ENCODE measurements at places on chromosomes 2 and 18. TPM values are rescaled to one million over a fixed set of nuclear protein-coding genes. Genes with fewer than 3 reads are reported as not detected.
A peak's percentile ranks its signal among the peaks of the same experiment; 100 is the strongest.

The SERPINB10 gene
- not detected for total RNA-seq

The RFX8 gene
- not detected for total RNA-seq

The COL4A4 gene
- total RNA-seq = under 0.01 TPM

The UGT1A3 gene
- not detected for total RNA-seq

The LIMS4 gene
- total RNA-seq = 47.8 TPM

The KLHL30 gene
- total RNA-seq = not detected

The TCF7L1 gene
- 7.5 TPM for total RNA-seq

The RESP18 gene
- not detected for total RNA-seq

GRCh38 chr2:168030862-168031624 is 216.4 kb downstream of the STK39 start:
- DNase-seq = no peak

- no peak for DNase-seq
Measured at GRCh38 chr2:11407413-11407812, 58.5 kb downstream of the E2F6 start.

GRCh38 chr2:122366427-122366826 is 611.0 kb downstream of the TSN start:
- DNase-seq = no peak

GRCh38 chr18:79905389-79905911 is 46.0 kb downstream of the SLC66A2 start:
- no peak for DNase-seq

DNA sequence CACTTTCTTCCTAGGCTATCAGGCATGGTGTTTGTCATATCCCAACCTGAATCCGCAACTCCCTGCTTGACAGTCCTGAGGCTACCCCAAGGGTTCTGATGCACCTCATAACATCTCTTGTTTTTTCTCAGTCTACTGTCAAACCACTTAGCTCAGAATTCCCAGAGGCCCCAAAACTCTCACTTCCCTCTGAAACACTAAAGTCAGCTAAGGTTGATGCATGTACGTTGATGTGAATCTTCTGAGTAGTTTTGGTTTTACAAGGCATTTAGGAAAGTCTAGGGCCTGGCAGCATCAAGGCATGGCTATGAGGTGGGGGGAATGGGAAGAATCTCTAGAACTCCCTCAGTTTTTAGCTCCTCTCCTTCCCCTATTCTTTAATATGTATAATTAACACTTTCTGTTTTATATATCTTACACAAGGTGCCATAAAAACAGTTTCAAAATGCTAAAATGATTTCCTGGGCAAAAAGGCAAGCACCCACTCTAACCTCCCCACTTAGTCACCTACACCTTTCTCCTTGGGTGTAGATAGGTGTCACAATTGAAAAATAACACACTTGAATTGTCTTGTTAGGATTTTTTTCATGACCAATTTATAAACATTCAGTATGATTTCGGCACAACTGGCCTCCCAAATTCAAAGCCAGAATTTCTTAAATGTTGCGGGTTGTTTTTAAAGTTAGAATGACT is 71.4 kb upstream of the TANK start:
- DNase-seq = no peak

DNA sequence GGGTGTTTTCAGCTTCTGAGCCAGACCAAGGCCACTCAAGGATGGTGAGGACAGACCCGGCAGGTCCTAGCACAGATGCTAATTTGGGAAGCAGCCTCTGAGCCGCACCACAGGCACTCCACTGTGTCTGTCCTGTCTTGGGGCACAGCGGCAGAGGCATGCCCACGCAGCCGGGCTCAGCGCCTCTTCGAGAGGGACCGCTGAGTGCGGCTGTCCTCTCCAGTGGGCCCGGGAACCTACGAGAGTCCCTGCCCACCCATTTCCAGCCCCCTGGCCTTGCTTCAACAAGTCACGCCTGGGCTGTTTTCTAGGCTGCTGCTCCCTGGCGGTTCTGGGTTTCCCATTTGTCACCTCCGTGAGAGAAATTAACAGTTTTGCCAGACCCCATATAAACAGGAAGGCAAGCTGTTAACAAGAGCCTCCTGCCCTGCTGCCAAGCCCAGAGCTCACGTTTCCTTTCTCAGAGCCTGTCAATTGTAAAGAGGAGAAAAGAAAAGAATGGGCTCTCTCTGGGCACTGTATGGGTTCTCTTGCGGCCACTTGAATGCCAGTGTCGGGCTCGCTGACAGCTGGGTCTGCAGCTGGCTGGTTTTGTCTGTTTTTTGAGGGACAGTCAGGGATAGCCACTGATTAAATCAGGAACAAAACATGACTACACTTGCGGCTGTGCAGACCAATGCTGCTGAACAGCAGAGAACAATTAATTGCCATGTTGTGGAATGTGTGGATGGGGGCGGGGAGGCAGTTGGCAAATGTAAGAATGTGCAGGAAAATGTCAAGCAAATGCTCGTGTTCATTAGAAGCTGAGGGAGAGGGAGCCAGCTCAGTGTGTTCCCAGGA is 30.6 kb downstream of the TMEM17 start:
- DNase-seq = peak; percentile 88

DNA sequence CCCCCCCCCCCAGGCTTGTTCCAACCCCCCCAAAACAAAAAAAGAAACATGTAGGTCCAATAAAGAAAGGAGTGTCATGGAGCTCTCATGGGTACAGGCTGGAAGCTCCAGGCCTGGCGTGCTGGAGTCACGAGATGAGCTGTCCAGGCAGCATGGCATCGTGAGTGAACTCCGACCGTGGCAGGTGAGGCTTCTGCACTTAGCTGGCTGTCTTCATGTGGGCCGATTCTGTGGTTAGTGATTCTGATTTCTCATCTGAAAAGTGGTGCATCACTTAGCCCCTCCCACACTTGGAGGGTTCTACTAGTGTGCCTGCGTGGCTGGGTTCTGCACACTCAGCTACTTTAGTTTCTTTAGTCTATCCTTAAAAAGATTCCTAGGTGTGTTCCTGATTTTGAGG is 126.4 kb upstream of the MGAT5 start:
- DNase-seq = no peak

DNA sequence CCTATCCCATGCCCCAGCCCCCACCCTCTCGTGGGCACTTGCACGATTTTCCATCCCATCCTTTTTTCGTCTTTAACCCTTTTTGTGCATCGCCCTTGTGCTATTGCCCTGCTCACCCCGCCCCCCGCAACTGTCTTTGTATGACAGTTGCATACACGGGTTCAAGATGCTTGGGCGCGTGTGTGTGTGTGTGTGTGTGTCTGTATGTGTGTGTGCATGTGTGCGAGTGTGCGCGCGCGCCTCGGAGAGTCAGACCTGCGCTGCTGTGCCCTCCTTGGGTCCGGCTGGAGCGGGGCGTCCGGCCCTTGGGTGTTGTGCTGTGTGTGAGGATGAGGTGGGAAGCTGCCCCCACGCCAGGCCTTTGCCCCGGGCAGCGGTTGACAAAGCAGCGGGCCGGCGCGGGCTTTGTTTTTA is 230.7 kb downstream of the HAUS1 start:
- DNase-seq = no peak

- no peak for DNase-seq
Measured at GRCh38 chr2:44548221-44549098, 186.7 kb downstream of the CAMKMT start.

DNA sequence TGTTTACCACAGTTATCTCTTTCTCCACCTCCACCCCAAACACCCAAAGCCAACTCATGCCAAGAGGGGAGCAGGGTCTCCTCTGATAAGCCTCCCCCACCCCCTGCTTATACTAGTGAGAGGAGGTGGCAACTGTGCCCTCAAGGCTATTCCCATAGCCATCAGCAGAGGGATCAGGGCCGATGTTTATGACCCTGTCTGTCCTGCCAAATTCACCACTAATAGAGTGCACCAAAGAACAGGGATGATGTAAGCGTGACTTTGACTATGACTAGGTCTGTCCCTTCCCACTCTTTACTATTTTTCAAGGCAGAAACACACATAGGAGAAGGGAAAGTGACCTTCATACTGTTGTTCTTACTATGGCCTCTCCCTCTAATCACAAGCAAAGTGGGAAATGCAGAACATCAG is 74.6 kb downstream of the CLHC1 start:
- peak; percentile 62 for DNase-seq

- no peak for DNase-seq
Measured at GRCh38 chr2:230821261-230821990, 43.3 kb upstream of the ITM2C start.

DNA sequence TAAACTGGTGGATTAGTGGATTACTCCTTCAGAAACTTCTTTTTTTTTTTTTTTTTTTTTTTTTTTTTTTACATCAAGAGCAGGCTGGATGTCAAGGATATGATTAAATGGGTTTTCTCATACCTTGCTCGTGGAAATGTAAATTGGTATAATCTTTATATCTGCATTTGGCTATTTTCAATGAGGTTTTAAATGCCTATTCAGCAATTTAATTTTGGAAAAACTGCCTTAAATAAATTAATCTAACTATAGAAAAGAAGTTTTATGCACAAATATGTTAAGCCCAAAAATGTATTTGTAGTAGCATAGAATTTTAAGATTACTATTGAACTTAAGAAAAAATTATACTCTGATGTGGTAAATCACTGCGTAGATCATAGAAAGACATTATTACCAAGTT is 11.4 kb upstream of the GAREM1 start:
- no peak for DNase-seq

- no peak for DNase-seq
Measured at GRCh38 chr2:45498661-45499550, 112.2 kb downstream of the SRBD1 start.

DNA sequence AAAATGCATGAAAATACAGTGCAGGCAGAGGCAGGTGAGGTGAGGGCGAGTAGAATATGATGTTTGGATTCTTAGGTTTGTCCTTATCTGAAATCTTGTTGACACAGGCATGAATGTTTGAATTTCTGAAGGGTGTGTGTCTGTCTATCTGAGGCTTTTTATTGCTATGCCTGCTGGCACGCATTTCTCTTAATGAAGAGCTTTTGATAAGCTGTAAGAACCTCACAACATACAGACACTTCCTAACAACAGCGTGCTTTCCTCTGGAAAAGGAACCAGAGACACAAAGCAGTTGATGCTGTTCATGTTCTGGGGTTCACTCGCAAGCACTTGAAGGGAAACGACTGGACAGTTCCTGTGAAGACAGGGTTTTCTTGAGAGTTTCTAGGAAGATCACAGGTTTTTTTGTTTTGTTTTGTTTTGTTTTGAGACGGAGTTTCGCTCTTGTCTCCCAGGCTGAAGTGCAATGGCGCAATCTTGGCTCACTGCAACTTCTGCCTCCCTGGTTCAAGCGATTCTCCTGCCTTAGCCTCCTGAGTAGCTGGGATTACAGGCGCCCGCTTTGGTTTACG is 33.3 kb upstream of the CABLES1 start:
- DNase-seq = no peak

GRCh38 chr2:239951129-239951734 is 73.9 kb downstream of the NDUFA10 start:
- no peak for DNase-seq

GRCh38 chr2:152355409-152355831 is 20.4 kb downstream of the FMNL2 start:
- DNase-seq = no peak

DNA sequence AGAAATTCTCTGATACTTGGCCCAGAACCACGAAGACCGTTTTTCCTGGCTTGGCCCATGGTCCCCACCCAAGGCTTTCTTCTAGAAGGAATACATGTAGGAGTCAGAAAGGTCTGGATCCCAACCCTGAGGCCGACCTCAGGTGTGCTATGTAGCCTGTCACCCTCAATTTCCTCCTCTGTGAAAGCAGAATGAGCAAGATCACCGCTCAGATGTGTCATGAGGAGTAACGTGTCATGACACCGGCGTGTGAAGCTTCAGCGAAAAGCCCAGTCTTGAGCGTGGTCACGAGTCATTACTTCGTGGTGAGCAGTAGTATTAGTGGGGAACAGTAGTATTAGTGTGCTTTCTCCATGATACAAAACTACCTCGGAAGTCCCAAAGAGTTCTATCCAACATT is 103.4 kb downstream of the ALPK2 start:
- DNase-seq = no peak

DNA sequence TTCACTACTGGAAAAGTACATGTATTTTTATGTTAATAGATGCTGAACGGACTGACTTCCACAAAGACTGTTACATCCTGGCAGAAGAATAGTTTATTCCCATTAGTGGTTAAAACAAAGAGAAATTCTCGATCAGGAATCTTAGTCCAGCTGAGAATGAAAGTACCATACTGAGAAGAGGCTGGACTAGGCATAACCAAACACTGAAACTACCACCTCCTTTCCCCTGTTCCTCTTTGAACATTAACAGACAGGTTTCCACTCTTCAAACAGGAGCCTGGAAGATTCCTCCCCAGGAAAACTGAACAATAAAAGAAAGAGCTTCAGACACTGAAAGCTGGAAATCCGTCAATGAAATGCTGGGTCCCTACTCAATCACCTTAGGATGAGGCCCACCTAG is 25.8 kb downstream of the LDAH start:
- DNase-seq = no peak

GRCh38 chr18:75183973-75184493 is 24.9 kb downstream of the PTGR3 start:
- DNase-seq = no peak

Measured in lung microvascular endothelial cell (primary cell).